Stimulated activated CD4-positive, alpha-beta T cell treated with anti-CD3 and anti-CD28 coated beads, Interleukin-1b, Interleukin-23, amount 100 ng/mL, for 48 hours (primary cell): ENCODE measurements at places on chromosomes 16 and 17.
A peak's percentile ranks its signal among the peaks of the same experiment; 100 is the strongest.

GRCh38 chr16:12097523-12098428 lies 121.2 kb downstream of the SNX29 start:
- DNase-seq, result no peak

DNA sequence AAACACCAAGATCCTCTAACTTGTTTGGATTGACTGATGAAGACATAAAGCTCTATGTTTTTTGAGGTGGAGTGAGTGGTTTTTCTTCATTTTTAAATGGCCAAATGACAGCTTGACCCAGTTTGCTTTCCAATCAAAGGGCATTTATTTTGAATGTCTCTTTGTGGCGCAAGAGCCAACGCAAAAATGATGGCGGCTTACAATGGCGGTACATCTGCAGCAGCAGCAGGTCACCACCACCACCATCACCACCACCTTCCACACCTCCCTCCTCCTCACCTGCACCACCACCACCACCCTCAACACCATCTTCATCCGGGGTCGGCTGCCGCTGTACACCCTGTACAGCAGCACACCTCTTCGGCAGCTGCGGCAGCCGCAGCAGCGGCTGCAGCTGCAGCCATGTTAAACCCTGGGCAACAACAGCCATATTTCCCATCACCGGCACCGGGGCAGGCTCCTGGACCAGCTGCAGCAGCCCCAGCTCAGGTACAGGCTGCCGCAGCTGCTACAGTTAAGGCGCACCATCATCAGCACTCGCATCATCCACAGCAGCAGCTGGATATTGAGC lies 329 bp downstream of the NLK start:
- no peak for DNase-seq

GRCh38 chr17:16364625-16365024 lies 11.4 kb upstream of the CENPV start:
- DNase-seq, result no peak

- DNase-seq, result no peak
Measured at GRCh38 chr17:28105501-28105900, 63.0 kb downstream of the NLK start.

DNA sequence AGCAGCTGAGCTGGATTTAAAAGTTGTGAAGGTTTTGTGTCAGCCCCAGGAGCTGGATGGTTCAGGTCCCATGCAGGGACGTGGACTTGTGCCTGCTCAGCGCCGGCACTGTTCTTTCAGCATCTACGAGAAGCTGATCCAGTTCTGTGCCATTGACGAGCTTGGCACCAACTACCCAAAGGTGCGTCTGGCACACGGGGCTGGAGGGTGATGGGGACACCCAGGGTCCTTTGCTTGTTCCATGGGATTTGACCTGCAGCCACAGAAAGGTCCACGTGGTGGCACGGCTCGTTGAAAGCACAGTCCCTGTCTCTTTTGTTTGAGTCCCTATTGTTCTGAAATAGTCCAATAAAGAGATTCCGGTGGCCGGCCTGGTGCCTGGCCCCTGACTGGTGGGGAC lies 18.1 kb upstream of the ITGB4 start:
- DNase-seq, result no peak

DNA sequence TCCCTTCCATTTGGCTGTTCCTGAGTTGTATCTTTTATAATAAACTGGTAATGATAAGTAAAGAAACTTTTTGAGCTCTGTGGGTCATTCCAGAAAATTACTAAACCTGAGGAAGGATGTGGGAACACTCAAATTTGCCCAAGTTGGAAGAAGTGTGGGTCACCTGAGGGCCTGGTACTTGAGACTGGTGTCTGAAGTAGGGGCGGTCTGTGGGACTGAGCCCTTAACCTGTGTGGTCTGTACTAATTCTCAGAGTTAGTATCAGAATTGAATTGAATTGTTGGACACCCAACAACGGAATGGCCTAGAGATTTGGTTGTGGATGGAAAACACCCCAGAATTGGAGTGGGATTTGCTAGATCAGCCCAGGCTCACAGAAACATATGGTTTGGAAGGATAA lies 43.1 kb downstream of the IKZF3 start:
- DNase-seq, result no peak

GRCh38 chr16:88430524-88431446 lies 22.3 kb upstream of the ZFPM1 start:
- peak; percentile 32 for DNase-seq

- DNase-seq, result no peak
Measured at GRCh38 chr17:65025297-65025696, 31.2 kb downstream of the GNA13 start.

- peak; percentile 78 for DNase-seq
Measured at GRCh38 chr17:50087246-50087911, 7.8 kb upstream of the PDK2 start.

DNA sequence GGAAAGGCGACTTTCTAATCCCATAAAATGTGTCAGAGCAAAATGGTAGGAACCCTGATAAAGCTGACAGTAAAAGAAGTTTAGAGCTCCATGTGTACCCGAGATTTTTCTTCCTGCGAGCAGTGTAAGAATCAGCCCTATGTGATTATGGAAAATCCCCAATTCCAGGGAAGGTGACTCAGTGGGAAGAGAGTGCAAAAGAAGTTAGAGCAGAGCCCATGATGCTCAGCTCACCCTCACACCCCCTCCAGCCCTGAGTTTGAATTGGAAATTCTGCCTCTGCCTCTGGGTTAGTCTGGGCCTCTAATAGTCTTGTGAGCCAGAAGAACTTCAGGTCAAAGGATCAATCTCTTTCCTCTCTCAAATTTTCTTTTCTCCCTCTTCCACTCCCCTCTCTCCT lies 12.5 kb downstream of the C17orf78 start:
- DNase-seq, result no peak

- no peak for DNase-seq
Measured at GRCh38 chr17:12613566-12613965, 52.1 kb upstream of the MYOCD start.
